ENCODE measurements at places on chromosomes 12 and 14. TPM values are rescaled to one million over a fixed set of nuclear protein-coding genes. Genes with fewer than 3 reads are reported as not detected.
A peak's percentile ranks its signal among the peaks of the same experiment; 100 is the strongest.

IL22 gene
- total RNA-seq: not detected

POTEM gene
- total RNA-seq: not detected

SDR9C7 gene
- total RNA-seq: not detected

NOVA1 gene
- total RNA-seq: not detected

LAG3 gene
- 0.13 TPM for total RNA-seq

DAAM1 gene
- total RNA-seq: 13.7 TPM

DNA sequence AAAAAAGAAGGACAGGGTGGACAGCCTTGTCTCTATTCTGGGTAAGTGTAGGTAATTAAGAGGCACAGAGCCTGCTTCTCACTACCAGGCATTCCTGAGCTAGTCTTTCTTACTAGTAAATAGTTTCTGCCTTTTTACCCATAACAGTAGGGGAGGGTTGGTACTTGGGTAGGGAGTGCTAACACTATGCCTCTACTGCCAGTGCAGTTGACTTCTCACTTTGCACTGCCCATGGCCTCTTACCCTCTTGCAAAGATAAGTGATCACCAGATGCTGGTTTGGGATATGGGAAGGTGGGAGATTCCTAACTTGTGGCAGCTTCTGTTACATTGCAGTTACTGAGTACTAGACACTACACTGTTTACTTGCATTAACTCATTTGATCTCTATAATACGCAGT lies 11.6 kb downstream of the AHSA1 start:
- no peak for DNase-seq

- DNase-seq: no peak
Observed at GRCh38 chr14:31529053-31529452, 32.2 kb upstream of the NUBPL start.

GRCh38 chr12:34347367-34347766 lies 325.1 kb downstream of the ALG10 start:
- no peak for DNase-seq

DNA sequence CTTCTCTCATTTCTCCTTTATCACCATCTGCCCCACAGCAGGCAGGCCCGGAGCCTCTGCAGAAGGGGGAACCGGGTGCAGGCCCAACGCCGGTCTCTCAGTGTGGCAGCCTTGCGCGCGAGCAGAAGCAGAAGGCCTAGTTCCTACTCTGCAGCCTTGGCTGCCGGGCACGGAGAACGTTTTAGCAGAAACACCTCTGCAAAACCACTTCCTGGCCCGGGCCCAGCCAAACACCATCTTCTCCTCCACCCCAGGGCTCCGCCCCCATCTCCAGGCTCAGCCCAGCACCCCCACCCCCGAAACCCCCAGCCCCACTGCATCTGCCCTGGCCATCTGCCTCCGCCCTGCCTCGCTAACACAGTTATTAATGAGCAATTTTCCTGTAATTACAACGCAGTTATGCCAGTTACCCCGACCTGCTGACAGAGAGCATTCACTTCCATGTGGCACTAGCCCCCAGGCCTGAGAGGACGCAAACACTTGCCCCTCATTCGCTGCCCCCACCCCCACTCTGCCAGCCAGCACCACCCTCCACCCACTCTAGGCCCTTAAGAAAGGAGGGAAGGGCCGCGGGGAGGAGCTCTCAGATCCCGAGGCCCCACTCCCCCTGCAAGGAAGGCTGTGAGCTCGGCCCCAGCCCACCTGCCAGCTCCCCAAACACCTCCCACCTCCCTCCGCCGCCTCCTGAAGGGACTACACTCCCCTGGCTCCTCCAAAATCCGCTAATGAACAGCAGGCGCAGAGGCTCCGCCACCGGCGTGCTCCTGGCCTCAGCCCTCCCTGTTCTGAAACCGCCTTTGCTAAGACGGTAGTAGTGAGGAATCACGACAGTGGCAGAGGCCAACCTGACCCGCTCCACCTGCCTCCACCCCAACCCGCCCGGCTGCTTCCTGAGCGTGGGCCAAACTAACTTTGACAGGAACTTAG lies 44.7 kb upstream of the FBRSL1 start:
- no peak for DNase-seq

- no peak for DNase-seq
Observed at GRCh38 chr14:39113685-39114072, 444 bp upstream of the GEMIN2 start.

GRCh38 chr14:92978229-92979021 lies 55.5 kb downstream of the CHGA start:
- DNase-seq: no peak

GRCh38 chr12:40222247-40222646 lies 2.5 kb upstream of the LRRK2 start:
- no peak for DNase-seq

DNA sequence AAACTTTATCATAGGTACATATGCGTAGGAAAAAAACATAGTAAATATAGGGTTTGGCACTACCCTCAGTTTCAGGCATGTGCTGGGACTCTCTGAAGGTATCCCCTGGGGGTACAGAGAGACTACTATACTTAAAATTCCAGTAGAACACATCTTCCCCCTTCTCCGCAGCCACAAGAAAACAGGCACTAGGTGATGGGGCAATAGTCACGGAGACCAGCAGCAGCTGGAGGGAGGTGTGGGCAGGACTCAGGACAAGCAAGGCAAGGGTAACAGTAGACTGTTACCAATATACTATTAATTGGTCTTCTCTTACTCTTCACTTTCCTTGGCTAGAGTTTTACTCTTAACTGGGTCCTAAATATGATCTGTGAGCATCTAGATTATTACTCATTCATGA lies 4.6 kb upstream of the PAPOLA start:
- no peak for DNase-seq

- DNase-seq: peak; percentile 10
Observed at GRCh38 chr12:94689646-94690036, 39.3 kb upstream of the TMCC3 start.

DNA sequence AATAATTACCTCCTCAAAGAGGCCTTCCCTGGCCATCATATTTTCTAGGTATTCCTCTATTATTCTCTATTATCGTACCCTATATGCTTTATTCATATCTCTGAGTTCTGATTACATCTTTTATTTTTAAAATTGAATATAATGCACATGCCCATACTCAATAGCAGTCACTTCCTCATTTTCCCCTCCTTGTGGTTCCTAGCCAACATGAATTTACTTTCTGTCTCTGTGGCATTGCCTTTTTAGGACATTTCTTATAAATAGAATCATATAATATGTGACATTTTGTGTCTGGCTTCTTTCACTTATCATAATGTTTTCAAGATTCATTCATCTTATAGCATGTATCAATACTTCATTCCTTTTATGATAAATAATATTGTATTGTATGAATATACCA lies 74.4 kb upstream of the TRHDE start:
- DNase-seq: no peak

GRCh38 chr12:46556105-46556559 lies 183.6 kb upstream of the SLC38A2 start:
- DNase-seq: peak; percentile 84

- DNase-seq: no peak
Observed at GRCh38 chr12:104640956-104641355, 184.2 kb downstream of the CHST11 start.

DNA sequence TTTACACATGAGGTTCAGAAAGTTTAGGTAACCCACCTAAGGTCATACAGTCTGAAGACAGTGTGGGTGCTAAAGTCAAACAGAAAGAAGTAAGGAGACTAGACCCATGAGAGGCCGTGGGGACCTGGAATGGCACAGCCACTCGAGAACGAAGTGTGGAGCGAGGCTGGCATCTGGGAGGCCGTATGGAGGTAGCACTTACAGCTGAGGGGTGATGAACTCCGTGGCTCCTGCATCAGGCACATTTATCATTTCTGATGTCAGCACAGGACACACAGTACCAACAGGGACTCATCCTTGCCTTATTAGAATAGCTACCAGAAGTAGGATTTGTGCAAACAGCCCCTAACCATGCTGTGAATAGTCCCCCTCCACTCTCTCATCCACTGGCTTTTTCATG lies 30.5 kb downstream of the CRACR2A start:
- no peak for DNase-seq

DNA sequence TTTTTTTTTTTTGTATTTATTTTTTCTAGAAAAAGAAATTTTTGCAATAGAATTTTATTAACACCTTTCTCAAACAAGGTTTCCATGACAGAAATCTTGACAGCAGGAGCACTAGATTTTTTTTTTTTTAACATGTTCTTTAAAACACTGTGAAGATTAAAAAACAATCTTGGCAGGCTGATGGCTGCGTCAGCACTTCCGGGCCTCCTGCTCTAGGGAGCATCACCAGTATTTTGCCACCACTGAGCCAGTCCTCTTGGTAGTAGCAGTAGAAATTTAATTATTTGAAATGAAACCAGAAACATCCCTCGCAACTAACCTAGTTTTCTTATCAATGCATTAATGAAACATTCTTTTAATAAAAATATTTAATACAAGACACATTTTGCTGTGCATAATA lies 99.6 kb downstream of the APAF1 start:
- DNase-seq: no peak
